ENCODE measurements at places on chromosomes 11 and 22.

DNA sequence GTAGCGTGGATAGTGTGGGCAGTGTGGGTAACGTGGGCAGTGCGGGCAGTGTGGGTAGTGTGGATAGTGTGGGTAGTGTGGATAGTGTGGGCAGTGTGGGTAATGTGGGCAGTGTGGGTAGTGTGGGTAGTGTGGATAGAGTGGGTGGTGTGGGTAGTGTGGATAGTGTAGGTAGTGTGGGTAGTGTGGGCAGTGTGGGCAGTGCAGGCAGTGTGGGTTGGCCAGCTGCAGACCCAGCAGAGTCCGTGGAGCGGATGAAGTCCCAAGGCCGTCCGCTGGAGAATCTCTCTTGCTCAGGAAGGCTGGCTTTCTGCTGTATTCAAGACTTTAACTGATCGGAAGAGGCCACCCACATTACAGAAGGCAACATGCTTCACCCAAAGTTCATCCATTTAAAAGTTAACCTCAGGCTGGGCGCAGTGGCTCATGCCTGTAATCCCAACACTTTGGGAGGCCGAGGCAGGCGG lies 26.1 kb upstream of the KRTAP5-6 start:
- no peak for DNase-seq

- DNase-seq: peak; percentile 93
These were observed 17.1 kb downstream of the MAFF start for GRCh38 chr22:38218661-38219622.

DNA sequence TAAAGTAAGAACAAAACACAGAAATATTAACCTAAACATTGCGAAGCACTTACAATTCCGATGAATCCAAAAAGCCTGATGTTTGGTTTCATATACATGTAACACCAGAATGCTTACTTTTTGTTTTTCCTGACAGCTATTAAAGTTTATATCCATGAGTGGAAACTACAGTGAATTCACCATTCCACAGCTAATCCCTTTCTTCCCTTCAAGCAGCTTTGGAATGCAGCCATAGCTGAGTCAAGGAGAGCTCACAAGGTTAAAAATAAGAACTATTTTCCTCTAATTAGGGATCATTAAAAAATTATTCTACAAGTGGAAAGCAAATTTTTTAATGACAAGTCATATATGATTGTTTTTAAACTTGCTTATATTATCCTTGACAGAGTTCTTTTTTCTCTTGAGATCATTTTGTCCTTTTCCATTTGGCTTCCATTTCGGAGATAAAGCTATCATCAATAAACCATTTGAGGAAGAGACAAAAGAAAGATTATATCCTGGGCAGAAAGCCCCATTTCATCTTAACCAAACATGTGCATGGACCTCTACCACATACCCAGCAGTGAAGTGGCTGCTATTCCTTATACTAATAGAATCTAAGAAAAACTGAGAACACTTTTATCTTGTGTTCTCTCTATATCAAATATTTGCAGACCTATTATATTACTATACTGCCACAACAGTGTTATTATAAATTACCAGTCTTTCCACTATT lies 19.7 kb upstream of the FIBIN start:
- DNase-seq: peak; percentile 72

DNA sequence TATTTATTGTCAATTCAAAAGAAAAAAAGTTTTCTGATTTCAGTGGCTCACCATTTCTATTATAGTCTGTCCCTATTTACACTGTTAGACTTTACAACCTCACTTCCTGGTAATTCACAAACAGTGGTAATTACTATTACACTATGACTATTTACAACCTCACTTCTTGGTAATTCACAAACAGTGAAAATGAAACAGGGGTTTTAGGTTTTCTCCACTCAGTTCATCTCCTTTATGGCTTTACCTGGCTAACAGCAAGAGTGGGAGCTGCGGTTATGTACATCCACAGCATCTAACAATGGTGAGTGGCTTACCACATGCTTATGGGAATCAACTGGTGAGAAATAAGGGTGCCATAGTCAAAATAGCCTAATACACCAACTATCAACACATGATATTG lies 166.4 kb downstream of the CASP12 start:
- no peak for DNase-seq

- no peak for DNase-seq
These were observed 630.2 kb downstream of the BRD1 start for GRCh38 chr22:49197505-49197904.

DNA sequence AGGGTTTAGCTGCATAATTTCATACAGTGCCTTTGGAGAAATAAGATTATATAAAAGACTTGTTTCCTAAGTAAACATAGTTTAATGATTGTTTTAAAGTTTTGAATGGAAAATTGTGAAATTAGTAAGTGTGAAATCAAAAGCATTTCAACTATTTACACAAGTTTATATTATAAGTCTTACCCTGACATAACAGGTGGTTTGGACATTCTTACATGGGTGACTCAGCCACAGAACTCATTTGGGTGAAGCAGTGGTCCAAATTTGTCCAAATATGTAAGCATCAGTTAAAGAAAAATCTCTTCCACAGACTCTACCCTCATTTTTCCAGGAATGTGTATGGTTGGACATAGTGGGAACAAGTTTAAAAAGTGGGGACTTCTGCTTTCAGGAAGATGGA lies 68.0 kb downstream of the USP47 start:
- DNase-seq: peak; percentile 90

Measured in AG10803 (cell line).